ENCODE measurements at places on chromosomes 5 and 9.

DNA sequence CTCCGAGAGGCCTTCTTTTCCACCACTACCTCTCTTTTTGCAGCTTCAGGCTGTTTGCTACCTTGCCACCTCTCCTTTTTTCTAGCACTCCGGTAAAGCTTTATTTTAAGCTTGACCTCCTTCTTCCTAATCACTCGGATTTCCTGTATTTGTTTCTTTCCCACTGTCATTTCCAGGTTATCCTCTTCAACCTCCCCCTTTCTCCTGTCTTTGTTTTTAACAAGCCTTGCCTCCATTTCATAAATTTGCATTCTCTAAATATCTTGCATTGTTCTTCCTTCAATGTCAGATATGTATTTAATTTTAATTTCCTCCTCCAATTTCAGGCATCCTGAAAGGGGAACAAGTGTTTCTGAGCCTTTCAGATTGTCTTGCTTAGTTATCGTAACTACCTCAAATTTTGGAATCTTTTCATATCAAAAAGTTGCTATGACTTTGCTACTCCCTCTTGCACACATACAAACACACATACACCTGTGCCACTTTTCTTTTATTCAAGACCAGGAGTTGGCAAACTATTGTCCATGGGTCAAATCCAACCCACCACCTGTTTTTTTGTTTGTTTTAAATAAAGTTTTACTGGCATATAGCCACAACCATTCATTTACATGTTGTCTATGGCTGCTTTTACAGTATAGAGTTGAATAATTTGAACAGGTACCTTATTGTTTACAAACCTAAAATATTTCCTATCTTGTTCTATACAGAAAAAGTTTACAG lies 22.7 kb downstream of the DPYSL3 start:
- no peak for DNase-seq

GRCh38 chr9:21994556-21995005 lies at the start of gene CDKN2B-AS1:
Gene CDKN2B-AS1 (plus strand): TSS chr9:21994791.
- DNase-seq = peak; percentile 37

DNA sequence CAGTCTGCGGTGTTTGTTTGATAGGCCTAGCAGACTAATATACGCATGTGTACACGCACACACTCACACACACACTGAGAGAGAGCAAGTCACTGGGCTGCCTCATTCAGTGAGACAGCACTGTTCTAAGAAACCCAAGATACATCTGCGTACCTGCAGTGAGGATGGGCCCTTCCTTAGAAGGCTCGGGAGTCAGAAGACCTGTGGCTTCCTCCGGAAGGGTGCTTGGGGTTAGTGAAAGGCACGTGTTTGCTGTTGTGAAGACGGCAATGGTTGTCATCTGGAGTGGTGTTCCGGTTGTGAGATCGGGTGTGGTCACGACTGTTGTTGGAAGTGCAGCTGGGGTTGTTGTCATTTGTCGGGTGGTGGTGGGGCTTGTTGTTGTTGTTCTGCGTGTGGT lies 11.7 kb downstream of the TIMD4 start:
- peak; percentile 1 for DNase-seq

GRCh38 chr5:123104607-123105006 lies 15.6 kb downstream of the PRDM6 start:
- no peak for DNase-seq

- DNase-seq = no peak
These were observed 122.4 kb upstream of the MSX2 start for GRCh38 chr5:174601946-174602345.

DNA sequence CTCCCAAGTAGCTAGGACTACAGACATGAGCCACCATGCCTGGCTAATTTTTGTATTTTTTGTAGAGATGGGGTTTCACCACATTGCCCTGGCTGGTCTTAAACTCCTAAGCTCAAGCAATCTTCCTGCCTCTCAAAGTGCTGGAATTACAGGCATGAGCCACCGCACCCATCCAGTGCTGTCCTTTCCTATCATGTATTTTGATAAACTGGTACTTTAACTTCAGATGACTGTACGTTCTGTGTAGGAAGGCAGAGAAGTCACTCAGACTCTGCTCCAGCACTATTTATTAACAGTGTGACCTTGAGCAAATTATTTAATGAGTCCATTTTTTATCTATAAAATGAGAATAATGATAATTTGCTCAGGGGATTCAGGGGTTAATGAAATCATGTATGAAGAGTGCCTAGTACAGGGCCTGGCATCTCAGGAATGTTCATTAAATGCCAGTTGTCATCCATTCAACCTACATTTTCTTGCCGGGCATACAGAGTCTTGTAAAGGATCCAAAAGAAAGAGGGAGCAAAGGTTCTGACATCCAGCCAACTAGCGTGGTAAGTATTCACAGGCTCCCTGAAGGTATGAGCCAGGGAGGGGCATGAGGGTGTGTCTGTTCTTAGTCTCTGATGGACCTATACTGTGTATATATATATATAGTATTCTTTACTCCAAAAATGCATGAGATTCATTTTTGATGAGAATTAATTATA lies 201.9 kb downstream of the PBX3 start:
- no peak for DNase-seq

DNA sequence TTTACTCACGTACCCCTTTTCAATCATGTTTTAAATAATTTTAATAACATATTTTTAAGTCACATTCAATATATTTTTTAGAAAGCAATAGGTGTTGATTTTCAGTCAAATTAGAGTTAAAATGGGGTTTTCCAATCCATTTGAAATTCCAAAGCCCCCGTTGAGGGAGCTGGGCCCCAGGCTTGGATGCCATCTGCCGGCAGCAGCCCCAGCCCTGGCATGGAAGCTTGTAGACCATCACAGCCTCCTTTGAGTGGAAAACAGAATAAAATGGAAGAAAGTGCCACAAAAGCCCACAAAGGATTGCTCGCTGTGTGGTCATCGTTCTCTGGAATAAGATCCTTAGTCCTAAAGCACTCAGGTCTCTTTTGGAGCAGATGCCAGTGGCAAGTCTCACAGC lies 81.4 kb downstream of the SEMA5A start:
- no peak for DNase-seq

GRCh38 chr5:178241231-178241663 lies 8.6 kb upstream of the PHYKPL start:
- DNase-seq = no peak

- DNase-seq = no peak
These were observed 277.0 kb downstream of the DIRAS2 start for GRCh38 chr9:90365666-90366065.

DNA sequence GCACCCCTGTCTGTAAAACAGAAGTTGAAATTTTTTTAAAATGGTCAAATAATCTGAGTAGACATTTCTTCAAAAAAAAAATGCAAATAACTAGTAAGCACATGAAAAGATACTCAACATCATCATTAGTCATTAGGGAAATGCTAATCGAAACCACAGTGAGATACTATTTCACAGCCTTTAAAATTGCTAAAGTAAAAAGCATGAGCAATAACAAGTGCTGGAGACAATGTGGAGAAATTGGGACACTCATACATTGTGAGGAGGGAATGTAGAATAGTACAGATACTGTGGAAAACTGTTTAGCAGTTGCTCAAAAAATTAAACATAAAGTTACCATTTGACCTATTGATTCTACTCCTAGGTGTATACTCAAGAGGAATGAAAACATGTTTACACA lies 58.4 kb upstream of the RUSC2 start:
- no peak for DNase-seq

DNA sequence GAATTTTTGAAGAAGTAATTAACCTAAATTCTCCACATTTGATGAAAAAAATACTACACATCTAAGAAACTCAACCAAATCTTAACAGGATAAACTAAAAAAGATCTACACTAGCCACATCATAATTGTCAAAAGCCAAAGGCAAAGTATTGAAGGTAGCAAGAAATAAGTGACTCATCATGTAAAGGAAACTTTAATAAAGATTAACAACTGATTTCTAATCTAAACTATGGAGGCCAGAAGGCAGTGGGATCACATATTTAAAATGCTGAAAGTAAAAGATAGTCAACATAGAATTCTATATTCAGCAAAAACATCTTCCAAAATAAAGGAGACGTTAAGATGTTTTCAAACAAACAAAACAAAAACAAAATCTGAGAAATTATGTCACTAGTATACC lies 2002.9 kb downstream of the MAT2B start:
- DNase-seq = no peak

DNA sequence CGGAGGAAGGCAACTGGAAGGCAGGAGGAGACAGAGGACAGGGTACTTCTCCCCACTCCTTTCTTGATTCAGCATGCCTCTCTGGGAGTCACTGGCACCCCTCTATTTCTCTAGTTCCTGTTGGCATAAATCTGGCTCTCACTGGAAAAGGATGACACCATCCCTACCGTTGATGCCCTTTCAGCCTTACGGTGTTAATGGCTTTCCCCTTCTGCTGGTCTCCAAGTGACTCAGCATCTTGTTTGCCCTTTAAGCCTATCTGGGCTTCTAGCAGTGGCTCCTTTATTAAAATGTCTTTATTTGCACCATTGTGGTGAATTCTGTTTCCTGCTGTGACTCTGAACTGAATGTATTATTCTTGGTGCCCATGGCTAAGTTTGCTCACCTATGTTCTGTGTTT lies 227.3 kb upstream of the GLRA1 start:
- no peak for DNase-seq

GRCh38 chr5:167460449-167461020 lies 830.9 kb upstream of the WWC1 start:
- no peak for DNase-seq

DNA sequence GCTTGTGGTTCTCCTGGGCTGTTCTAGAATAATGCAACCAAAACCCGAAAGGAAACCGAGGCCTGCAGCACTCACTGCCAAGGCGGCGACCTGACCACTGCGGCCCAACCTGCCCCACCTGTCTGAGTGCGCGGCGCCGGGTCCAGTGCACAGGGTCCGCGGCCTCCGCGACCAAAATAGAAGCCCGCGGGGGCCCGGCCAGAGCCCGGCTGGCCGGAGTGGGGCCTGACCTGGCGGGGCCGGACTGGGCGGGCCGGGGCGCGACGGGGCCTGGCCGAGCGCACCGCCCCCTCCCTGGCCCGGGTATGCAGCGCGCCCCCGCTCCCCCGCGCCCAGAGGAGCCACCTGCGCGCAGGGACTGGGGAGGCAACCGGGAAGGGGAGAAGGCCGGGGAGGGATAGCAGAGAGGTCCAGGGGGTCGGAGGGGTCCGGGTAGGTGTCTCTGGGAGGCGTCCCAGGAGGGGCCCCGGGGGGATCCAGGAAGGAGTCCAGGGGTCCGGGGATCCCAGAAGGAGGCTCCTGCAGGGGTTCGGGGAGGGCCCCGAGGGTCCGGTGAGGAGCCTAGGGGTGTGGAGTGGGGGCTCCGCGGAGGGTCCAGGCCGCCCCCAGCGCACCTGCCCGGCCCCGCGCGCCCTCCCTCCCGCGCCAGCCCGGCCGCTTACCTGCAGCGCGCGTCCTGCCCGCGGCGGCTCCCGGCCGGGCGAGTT lies 503 bp downstream of the SEMA4D start:
- DNase-seq = no peak

DNA sequence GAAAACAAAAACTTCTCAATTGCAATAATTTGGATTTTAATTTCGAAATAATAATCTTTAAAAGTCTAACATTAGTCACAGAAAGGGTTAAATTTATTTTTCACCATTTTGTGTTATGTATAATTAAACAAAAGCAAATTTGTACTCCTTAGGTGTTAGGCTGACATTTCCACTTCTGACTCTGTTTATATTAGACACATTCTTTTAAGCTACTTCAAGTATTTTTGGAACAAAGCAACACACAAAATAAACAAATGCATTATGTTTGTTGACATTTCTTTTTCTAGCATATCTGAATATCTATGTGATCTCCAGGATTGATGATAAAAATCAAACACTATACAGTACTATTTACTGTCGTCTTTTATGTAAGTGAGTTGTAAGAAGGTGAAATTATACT lies 44.3 kb upstream of the NIPBL start:
- no peak for DNase-seq

DNA sequence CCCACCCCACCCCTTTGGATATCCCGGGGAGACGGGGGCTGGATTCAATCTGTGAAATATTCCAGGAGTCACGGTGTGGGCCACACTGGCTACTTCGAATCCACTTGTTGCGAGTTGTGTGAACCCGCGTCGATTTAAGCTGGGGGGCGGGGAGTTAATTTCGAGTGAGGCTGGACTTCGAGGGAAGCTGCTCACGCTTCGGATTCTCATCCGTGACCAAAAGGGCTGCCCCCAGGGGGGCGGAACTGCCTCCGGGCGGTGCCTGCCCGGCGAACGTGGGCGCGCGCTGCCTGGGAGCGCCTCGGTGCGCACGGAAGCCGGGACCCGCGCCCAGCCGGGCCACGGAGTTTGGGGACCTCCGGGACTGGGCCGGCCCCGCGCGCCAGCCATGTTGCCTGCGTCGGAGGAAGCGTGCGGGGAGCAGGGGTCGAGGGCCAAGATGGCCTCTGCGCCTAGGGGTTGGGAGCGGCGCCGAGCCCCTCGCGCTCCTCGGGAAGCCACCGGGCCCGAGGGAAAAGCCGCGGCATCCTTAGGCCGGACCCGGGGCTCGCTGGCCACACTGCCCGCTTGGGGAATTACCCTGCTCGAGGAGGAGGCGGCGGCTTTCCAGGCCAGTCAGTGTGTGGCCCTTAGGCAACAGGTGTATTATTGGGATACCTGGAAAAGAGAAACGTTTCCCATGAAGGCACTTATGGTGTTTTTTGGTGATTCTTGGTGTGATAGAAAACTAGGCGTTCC lies 975 bp downstream of the OCLN start:
- DNase-seq = no peak

GRCh38 chr5:34811706-34812105 lies 27.3 kb upstream of the TTC23L start:
- no peak for DNase-seq

- DNase-seq = no peak
These were observed 89.0 kb upstream of the ARAP3 start for GRCh38 chr5:141771031-141771430.

DNA sequence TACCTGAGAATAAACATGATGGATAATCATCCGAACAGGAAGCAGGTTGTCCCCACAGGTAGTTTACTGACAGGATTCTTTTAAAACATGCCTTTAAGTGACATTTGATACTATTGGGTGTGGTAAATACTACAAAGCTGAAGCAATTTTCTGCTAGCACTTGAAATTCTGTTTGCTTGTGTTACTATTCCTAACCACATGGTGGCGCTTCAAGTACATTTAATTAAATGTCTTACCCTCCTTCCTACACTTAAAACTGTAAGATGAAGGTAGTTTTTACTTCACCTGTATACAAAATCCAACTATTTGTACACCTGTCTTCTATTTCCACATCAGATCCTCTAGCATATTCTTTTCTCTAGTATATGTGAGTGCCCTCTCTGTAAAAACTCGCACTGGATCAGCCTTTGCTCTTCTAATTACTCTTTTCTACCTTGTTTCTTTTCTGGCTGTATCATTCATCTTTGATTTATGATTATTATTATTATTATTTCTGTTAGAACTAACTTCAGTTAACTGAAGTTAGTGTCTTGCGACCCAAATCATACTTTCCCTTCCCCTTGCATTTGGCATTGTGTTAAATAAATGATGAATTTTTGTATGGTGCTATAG lies 18.4 kb downstream of the SLC25A46 start:
- DNase-seq = no peak

All from T-helper 9 cell (primary cell).